ENCODE measurements at places on chromosomes 16 and 17.

GRCh38 chr17:66711881-66712321 is 123.0 kb upstream of the CACNG5 start:
- DNase-seq, result peak; percentile 75

- DNase-seq, result no peak
Measured at GRCh38 chr16:48330841-48331192, 54.4 kb downstream of the SIAH1 start.

DNA sequence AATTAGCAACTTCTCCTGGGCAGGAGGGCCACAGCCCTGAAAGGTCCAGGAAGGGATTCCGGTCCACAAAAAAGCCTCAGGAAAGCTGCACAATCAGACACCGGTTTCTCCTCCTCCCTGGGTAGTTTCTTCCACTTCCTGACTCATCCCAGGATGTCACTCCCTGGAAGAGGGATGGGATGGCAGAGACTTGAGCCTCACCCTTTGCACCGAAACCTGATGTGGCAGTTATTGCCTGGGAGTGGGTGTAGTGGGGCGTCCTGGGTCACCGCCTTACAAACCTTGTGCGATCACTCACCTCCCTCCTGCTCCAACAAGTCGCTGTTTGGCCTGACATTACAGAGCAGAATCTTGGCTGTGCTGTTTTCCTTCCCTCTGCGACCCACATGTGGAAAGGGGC is 70.8 kb downstream of the LYRM1 start:
- DNase-seq, result no peak

DNA sequence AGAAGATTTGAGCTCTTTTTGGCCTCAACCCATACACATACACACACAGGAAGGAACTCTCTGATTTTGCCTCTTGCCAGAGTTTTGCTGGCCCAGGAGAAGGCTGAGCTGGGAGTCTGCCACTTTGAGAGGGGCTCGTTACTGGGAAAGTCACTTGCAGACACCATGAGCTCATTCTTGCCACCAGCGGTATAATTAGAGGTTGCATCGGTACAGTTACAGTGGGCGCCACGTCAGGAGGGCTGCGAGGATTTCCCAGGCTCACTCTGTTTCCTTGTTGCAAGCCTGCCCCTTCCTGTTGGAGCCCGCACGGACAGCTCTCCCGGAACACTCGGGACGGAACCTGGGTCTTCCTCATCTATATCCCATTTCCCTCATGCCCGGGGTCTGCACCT is 3.1 kb upstream of the SDK2 start:
- no peak for DNase-seq

- peak; percentile 61 for DNase-seq
Measured at GRCh38 chr16:80751167-80751566, 53.2 kb downstream of the CDYL2 start.

- no peak for DNase-seq
Measured at GRCh38 chr16:23712976-23713375, at the start of gene ERN2. Gene ERN2, minus strand, starts transcription at chr16:23713222. Its CDS starts 35 bp downstream, at chr16:23713187.

DNA sequence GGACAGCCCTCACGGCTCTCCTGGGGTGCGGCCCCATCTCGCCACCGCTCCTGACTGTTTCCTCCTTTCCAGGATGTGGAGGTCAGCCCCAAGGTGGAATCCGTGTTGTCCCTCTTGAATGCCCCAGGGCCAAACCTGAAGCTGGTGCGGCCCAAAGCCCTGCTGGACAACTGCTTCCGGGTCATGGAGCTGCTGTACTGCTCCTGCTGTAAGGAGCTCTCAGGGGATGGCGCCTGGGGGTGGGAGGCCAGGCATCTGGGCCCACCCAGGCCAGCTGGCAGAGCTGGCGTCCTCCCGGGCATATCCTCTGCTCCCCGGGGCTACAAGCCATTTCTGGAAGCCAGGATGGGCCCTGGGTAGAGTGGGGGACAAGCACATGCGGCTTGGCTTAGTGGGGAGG is 13.2 kb downstream of the IL34 start:
- DNase-seq, result no peak

- no peak for DNase-seq
Measured at GRCh38 chr16:67481561-67482232, 740 bp upstream of the ATP6V0D1 start.

DNA sequence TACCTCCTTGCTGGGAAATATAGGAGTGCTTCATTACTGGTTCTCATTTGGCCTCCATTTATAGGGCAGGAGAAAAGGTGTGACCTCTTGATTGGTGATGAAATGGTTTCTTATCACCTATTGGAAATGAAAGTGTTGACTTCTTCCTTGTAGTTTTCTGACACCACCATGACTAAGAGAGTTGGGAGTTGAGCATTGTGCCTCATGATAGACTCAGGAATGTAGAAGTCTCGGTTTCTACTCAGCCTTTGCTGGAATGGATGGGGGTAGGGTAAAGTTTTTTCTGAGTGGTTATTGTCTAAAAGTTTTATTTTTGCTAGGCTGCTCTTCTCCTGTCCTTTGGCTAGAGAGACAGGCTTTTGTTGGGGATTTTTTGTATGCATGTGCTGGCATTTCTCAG is 117.4 kb downstream of the PHKB start:
- no peak for DNase-seq

DNA sequence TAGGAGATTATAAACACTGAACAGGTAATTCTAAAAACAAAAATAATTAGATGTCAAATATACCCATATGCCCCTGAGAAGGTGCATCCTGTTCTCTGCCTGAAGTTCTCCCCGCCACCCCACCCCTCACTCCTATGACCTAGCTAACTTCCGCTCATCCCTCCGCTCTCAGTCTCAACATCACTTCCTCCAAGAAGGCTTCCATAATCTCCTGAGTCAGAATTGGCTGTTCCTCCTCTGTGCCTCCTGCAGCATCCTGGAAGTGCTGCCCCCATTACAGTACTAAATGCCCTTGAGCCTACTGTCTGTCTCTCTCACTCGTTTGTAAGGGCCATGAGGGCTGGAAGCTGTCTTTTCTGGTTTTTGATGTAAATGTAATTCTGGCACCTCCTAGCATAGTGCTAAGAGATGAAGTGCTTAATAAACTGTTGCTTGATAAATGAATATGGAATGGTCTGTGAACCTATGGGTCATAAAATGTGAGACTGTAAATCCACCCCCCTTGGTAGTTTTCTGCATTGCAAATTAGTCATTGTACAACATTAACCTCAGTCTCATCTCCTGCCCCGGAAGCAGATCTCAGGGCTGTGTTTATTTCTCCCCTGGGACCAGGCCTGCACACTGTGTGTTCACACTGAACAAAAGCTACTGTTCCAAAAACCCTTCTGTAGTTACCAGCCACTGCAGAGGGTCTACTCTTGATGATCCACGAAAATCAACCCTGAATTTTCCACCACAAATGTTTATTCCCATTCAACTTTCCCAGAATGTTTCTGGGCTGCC is 3.9 kb upstream of the MYO1D start:
- no peak for DNase-seq

- DNase-seq, result no peak
Measured at GRCh38 chr17:38597375-38597774, 8.4 kb downstream of the SRCIN1 start.

- peak; percentile 85 for DNase-seq
Measured at GRCh38 chr17:64732336-64733006, 70.4 kb upstream of the SMURF2 start.

DNA sequence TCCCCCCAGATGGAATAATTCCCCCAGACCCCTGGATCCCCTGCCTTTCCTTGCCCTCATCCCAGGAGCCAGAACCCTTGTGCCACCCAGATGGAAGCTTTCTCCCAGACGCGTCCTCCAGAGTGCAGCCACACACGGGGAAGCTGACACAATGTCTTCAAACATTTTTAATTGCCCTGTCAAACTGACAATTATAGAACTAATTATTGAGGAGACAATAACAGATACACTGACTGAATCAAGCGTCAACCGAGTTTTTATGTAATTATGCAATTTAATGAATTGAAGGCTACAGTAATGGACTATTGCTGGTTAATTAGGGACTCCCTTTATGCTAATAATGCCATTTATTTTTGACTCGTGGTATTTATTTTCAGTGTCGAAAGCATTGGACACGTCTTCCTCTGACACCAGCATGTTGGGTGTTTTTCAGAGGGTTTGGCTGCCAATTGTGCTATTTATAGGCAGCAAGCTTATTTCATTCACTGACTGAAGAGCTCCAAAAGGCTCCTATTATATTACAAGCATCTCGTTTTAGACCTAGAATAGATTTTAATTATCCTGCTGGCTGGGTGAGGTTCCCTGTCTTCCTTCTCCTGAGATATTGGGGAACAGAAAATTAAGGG is 298.2 kb upstream of the C16orf82 start:
- DNase-seq, result no peak

GRCh38 chr17:39194089-39194984 is 3.1 kb downstream of the CACNB1 start:
- peak; percentile 58 for DNase-seq

- DNase-seq, result no peak
Measured at GRCh38 chr16:61146429-61146828, 889.8 kb downstream of the CDH8 start.

- no peak for DNase-seq
Measured at GRCh38 chr17:73533781-73534180, 110.5 kb downstream of the SDK2 start.

DNA sequence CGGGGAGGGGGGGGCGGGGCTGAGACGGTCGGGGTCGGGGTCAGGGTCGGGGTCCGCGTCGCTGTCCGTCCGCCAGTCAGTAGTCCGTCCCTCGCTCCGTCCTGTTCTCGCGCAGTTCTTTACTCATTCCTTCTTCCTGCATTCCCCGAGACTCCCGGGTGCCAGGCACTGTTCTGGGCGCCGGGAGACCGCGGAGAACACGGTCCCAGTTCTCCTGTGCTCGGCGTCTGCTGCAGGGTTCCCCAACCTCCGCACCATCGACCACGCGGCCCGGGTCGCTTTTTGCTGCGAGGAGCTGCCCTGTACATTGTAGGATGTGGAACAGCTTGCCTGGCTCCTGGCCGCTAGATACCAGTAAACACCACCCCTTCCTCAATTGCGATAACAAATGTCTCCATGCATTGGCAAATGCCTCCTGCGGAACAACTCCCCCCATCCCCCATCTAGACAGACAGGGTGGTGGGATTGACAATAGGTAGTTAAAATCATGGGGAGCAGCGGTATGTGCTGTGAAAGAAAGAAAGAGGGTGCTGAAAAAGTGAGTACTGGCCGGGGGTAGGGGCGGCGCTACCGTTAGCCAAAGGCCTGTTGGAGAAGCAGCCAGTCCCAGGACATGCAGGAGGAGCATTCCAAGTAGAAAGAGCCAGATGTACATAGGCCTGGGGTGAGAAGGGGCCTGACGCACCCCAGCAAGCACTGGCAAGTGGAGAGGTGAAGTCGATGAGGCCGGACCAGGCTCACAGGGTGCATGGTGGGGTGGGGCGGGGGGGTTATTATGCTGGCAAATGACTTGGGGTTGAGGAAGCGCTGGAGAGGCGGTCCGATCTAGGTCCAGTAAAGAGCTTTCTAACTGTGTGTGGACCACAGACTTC is 631 bp downstream of the TRAF7 start:
- DNase-seq, result peak; percentile 67

DNA sequence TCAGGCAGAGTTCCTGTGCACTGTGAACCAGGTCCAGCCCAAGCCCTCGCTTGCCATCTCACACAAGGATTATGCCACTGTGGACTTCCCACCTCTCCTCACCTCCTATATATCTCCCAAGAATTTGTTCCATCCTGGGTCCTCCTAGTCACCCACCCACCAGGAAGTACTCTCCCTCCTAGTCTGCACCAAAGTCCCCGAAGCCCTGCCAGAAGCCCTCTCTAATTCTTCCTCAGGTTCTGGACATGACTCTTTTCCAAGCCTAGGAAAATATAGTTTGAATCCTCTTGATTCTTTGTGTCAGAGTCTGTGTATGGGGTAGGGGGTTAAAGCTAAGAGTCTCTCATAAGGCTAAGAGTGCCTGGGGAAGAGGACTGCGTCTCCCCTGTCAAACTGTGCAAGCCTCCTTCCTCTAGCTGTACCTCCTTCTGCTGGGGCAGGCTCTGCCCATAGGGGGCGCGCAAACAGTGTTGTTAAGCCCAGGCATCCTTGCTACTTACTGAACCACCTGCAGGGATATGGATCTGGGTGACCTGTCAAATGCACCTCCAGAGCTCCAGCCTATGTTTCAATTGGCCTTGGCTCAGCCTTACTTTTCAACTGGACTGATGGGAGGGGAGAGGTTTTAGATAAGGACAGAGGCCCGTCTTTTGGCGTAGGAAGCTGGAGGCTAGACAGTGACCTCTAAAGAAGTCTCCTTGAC is 16.6 kb upstream of the DLX4 start:
- DNase-seq, result peak; percentile 61

DNA sequence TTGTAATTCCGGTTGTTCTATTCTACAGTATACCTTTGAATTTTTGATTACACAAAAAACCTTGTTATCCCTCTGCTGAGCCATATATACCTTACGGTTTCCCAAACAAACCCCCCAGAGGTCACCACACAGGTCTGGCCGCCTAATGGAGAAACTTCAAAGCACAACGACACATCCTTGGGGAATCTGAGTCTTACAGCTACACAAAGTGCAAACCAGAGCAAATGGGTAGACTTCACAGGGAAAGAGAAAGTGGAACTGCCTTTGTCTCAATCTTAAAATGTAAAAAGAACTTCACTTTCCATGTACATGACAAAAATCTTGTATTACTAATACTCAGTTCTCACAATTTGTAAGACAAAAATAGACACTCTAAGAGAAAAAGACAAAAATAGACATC is 2.7 kb downstream of the FBXO31 start:
- DNase-seq, result peak; percentile 49

DNA sequence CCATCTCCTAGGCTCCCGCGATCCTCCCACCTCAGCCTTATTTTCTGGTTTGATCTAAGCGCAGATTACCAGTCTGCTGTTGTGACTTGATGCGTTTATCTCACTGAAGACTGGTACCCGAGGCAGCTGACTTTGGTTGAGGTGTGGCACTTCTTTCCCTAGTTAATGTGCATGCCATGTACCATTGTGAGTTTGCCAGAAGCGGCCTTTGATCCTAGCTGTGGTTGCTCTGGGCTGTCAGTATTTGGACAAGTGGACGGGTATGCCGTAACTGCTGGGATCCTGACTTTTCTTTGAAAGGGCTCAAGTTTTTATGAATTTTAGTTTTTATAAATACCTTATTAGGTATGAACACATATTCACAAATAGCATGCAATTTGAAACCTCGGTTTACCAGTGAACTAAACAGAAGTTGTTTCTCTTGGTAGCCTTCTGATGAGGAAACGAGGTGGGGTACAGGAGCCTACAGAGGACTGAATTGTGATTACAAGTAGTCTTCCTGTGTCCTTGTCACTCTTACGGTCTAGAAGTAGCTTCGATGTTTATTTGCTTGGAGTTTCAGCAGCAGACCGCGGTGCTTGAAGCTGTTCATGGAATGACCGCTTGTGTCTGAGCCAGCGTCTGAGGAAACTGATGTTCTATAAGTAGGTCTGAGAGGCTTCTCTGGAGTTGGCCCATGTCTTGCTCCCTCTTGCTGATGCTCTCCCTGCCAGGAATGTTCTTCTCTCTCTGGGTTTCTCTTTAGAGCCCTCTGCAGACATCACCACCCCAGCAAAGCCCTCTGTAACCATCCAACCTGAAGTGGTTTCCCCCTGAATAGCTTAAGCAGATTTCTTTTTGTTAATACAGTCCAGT is 40.0 kb downstream of the SEC14L1 start:
- DNase-seq, result no peak

- peak; percentile 34 for DNase-seq
Measured at GRCh38 chr17:55090079-55090492, 121.5 kb downstream of the STXBP4 start.

- peak; percentile 40 for DNase-seq
Measured at GRCh38 chr17:8698162-8698971, 46.3 kb downstream of the CCDC42 start.
